ENCODE measurements at places on chromosomes 5 and 9. TPM values are rescaled to one million over a fixed set of nuclear protein-coding genes. Genes with fewer than 3 reads are reported as not detected.

OR1J2 gene
- not detected for total RNA-seq

PAEP gene
- not detected for total RNA-seq

FOXD4 gene
- total RNA-seq = 1.5 TPM

ANKRD18A gene
- 1.8 TPM for total RNA-seq

NUTM2G gene
- total RNA-seq = 1.4 TPM

PCDHB8 gene
- 3.2 TPM for total RNA-seq

LHFPL2 gene
- 3.1 TPM for total RNA-seq

ANKRD20A1 gene
- total RNA-seq = 12.1 TPM

GMCL2 gene
- total RNA-seq = not detected

DNA sequence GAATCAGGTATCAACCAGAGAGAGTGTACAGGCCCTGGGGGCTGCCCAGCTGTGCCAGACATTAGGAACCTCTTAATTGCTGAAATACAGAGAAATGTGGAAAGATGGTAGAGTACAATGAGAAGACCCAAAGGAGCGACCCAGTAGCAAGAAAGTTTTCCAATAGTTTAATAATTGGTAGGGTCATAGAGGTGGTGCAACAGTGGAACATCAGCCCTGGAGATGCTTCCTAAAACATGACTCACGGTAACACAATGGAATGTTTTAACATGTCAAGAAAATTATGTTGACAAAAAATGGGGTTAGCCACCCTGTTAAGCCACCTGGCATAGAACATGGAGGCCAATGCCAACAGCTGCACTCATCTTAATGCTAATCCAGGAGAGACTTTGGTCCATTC, 284.1 kb downstream of the ELAVL2 start:
- no peak for ATAC-seq

DNA sequence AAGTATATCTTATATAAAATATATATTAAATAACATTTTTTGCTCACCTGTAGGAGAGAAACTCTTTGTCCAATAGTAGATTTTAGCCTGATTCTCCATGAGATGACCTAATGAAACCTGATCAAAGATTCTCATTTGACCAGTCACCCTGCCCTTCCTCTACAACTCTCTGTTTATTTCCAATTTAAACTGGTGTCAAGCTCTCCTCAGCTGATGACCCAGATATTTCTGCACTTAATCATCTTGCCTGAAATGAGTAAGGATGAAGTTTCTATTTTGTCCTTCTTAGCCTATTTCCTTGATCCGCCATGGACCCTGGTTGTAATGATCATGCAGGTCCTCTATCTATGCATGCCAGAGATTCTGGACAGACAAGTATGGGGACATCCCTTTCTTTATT, 179.3 kb upstream of the FGF10 start:
- ATAC-seq = no peak

DNA sequence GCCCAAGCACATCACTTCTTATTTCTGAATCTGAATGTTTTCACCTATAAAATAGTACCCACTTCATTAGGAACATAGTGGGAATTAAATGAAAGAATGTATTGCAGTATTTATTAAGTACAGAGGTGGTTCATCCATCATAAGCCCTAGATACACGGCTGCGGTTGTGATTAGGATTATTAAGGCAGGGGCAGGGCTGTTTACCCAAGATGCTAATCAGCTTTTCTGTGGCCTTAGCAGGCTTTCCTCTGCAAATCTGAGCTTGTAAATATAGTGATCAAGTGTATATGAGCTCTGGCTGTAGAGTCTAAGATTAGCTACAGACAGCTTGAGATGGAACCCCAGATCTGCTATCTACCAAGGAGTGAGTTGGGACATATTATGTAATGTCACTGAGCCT, 124.1 kb upstream of the ADRA1B start:
- no peak for ATAC-seq

DNA sequence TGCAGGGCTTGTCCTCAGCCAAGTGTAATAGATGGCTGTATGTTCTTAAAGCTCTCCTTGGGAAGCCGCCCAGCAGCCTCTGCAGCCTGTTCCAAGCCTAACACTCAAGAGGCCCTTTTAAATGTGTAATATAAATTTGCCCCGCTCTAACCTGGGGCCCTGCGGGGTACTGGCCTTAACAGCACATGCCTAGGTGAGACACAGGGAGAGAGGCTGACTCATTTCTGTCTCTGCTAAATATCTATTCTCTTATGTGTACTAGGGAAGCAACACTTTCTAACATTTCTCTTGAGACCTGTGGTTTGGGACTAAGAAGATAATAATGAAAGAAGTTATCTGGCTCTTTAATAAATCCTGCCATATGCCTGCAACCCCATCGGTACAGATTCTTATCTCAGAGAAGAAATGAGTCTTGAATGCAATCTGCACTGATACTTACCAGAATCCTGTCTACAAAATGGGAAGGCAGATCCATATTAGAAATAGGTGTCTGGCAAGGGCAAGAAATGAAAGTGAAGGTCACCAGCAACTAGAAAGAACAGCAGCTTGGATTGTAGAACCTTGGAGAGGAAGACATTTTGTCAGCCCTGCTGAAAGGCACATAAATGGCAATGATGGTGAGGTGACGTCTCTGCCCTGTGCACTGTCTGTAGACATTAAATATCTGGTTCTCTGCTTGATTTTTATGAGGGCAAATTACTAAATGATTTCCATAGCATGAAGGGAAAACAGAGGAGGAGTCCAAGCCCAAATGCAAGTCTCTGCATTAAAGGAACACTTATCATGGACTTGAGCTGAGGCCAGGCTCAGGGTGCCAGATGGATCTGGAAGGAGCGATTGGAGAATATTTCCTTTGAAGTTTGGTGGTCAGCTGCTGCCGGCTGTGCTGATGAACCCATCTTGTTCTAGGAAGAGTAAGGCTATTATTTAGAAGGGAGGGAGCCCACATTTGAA, 14.5 kb upstream of the TGFBI start:
- ATAC-seq = no peak

GRCh38 chr9:26219961-26220360, 541.7 kb upstream of the TUSC1 start:
- no peak for ATAC-seq

- ATAC-seq = no peak
Measured at GRCh38 chr5:74392711-74393351, 247.7 kb downstream of the ENC1 start.

DNA sequence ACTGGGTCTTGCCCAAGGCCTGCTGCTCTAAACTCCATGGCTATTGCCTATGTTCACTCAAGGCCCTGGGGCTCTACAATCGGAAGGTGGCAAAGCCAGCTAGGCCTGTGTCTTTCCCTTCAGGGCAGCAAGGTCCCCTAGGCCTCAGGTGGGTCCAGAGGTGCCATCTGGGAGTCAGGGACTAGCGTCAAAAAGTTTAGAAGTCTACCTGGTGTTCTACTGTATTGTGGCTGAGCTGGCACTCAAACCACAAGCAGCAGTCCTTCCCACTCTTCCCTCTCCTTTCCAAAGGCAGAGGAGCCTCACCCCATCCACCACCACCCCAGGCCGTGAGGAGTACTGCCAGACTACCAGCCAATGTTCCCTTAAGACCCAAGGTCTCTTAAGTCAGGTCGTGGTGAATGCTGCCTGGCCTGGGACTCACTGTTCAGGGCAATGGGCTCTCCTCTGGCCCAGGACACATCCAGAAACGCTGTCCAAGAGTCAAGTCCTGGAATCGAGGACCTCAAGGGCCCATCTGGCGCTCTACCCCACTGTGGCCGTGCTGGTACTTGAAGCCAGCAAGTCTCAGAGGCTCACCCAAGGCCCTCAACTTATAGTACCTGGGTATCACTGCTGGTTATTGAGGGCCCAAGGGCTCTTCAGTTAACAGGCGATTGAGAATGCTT, 13.0 kb upstream of the SARDH start:
- no peak for ATAC-seq

- no peak for ATAC-seq
Measured at GRCh38 chr9:124303762-124304161, 46.0 kb downstream of the NEK6 start.

- ATAC-seq = no peak
Measured at GRCh38 chr9:129860653-129861446, 25.6 kb downstream of the USP20 start.

DNA sequence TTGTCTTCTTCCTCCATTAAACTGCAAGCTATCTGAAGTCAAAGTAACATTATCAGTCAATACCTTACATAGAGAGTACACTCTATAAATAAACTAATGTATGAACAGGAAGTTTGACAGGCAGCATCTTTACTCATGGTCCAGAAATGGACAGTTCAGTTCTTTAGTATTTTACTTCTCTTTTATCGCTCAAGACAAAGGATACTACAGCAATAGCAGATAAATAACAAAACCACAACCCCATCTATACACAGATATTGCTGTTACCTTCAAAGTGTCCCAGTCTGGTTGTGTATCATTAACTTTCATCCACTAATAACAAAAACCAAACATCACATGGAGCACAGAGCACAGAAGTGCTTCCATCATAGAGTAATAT, 46.4 kb downstream of the SEMA5A start:
- ATAC-seq = no peak

DNA sequence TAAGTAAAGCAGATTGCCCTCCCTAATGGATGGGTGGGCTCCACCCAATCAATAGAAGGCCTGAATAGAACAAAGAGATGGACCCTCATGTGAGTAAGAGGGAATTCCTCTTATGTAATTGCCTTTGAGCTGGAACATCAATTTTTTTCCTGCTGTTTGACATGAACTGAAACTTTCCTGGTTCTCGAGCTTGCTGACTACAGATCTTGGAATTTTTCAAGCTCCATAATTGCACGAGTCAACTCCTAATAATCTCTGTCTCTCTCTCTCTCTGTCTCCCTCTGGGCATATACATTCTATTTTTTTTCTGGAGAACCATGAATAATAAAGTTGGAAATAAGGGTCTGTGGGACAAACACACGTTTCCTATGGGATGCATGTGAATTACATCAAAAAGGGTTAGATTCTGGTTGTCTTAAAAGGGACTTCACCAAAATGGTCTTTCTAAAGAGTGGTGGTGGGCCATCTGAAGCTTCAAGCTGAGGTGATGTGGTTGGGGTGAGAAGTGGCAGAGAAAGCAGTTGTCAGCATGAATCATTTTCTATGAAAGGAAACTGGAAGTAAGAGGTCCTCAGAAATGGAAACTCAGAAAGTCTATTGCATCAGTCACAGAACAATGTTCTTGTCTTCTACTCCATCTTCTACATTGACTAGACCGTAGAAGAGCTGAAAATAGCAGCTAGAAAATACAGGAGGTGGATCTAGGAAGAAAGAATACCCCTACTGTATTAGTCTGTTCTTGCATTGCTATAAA, 47.0 kb upstream of the HOMER1 start:
- ATAC-seq = no peak

DNA sequence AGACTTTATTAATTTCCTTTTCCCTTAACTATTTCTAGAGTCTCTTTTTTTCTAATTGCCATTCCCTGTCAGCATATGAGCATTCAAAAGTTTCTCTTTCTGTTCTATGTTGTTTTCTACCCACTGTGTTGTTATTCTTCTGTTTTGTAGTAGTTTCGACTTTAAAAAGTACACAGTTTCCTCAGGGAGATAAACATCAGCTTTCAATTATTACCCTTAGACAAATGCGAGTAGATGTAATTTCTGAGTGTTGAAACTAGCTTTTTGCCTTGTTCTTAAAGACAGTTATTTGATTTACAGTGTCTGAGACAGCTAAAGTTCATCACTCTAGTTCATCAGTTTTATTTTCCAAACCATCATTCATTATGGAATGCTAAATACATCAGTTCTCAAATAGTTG, 19.5 kb downstream of the MTREX start:
- ATAC-seq = no peak

GRCh38 chr5:164627021-164627420, 1121.6 kb downstream of the MAT2B start:
- no peak for ATAC-seq

DNA sequence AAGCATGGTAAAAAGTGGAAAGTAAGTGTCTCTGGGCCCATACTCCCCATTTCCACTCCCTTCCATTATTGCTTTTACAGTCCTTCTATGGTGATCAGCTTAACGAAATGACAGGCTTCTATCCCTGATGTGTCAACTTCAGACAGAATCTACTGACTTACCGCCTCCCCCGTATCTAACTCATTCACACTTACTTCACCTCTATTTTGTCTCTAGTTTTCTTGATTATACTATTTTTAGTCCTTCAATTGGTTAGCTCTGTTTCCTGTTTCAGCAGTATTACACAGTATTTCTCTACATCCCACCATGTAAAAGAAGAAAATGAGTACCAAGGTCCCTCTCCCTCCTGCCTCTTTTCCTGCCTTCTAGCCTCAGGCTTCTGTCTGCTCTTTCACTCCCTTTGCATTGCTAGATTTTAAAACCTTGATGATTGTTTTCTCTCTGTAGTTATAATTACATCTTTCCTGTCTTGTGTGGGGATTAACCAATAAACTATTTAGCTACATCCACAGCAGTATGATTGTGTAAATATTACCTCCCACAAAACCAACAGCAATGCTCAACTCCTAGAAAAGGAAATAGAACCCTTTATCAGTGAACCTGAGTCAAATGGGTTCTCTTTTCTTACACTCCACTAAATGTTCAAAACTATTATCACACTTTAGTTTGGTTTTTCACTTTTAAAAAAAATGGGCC, 53.4 kb downstream of the GNAQ start:
- ATAC-seq = no peak

- ATAC-seq = no peak
Measured at GRCh38 chr5:1727571-1727970, 72.1 kb downstream of the MRPL36 start.

DNA sequence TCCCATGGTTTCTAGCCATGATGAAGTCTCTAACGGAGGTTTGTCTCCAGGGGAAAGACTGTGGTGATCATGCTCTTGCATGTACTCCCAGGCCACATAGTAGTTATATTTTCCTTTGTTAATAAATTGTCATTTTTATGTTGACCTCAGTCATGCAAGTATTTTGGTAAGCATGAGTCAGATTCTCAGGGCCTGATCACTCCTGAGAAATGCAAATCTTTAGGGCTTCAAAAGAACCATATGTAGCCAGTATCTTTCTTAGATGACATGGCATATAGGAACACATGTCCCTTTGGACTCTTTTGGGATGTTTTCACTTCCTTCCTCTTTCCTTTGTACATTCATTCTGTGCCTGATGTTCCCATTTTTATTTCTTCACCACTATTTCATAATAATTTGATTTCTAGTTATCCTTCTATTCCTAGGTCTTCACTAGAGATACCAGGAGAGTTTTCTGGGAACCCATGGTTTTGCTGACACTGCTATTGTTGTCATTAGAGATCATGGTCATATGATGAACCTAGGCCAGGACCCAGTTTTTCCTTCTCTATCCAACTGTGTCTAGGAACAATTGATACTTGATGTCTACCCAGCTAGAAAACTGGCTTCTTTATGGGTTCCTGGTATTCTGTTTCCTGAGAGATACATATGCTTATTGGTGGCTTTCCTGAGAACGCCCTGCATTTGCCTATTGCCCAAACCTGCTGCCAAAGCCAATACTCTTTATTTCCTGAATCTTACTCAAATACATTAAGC, 248.1 kb upstream of the NREP start:
- no peak for ATAC-seq

DNA sequence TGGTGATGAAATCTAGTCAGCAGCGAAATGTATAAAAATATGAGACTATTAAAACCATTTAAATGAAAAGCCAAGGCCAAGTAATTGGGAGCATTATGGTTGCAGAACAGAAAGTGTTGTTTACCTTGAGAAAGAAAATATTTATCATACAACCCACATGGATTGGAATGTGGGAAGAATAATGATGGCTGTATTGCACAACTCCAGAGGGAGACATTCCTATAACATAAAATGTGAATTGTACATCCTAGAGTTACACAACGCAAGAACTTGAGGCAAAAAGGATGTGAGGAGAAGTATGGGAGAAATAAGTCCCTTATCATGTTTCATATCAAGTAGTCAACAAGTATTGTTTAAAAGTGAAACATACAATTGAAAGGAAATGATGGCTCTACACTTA, 1014.0 kb upstream of the SEMA6A start:
- no peak for ATAC-seq
